ENCODE measurements at places on chromosomes 6 and 20.

DNA sequence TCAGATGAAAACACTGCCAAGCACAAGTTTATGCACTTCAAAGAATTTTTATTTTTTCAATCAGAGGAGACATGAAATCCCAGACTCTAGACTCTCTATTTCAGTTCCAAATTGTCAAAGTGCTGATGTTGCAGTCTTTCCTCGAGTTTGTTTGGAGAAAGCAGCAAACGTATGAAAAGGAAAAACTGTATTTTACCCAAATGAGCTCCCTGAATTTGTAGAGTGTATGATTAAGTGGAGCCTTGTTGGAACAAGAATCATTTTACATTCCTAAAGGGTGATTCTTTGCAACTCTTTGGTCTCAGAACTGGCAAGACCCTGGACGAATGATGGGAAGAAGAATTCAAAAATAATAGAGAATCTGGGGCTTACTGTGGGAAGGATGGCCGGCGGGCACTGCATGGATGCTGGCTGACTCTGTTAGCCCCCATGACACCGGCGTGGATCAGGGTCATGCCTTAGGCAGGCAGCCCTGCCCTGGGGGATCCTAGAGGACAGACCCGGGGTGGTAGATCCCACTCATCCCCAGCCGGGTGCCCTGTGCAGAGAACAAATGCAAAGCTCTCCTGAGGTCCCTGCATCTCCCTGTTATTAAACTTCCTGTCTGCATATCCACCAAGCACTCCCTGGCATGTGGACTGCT lies 207.4 kb downstream of the FNDC1 start:
- DNase-seq = no peak

DNA sequence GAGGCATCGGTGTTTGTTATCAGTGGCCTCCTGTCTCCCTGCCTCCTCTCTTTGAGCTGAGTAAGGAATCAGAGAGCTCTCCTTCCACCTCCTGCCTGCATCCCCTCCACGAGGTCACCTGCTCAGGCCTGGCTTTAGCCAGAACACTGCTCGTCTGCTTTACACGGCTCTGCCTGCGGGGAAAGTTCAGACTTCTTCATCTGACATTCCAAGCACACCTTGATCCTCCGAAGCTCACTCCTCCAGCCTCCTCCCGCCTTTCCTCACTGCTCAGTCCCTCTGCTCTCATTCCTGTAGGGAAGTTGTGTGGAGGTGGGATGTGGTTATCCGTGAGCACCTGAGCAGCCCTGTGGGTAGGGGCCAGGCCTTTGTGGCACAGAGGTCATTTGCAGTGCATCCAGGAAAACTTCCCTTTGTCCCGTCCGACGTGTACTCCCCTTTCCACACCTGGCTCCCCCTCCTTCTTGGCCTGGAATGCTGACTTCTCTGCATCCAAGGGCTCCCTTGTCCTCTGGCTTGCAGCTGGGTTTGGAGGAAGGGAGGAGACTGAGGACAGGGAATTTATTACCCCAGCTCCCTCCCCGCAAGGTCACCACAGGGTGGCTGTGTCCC lies 12.8 kb upstream of the CCDC167 start:
- no peak for DNase-seq

DNA sequence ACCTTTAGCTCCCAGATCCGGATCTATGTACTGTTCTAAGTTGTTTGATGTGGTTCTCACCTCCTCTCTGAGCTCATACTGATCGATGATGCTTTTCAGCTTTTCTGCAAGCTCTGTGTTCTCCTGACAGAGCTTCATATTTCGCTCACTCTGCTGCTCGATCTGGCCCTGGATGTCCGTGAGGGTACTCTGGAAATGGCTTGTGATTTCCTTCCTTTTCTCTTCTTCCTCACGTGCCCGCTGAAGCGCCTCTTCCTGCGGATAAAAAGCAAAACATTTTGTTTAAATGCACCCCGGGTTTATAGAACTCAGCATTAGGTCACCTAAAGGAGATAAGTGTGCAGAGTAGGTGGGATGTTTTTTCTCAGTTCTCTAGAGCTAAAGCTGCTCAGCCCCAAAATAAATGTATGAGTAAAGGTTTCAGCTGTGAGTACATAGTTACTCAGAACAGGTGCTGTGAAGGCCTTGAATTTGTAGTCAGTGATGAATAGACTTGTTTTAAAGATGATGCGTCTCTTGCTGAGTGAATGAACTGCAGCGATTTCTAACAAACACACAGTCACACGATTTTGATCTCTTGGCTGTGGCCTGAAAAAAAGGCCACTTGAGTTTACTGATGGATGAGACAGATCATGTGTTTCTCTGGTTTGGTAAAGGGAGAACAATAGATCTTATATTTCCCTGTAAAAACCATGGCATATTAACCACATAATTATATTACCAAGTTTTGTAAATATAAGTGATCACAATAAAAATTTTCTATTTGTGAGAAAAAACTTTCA lies 29.1 kb downstream of the TXLNB start:
- DNase-seq = peak; percentile 37

- no peak for DNase-seq
These were observed 110.1 kb upstream of the SIM1 start for GRCh38 chr6:100574836-100575235.

DNA sequence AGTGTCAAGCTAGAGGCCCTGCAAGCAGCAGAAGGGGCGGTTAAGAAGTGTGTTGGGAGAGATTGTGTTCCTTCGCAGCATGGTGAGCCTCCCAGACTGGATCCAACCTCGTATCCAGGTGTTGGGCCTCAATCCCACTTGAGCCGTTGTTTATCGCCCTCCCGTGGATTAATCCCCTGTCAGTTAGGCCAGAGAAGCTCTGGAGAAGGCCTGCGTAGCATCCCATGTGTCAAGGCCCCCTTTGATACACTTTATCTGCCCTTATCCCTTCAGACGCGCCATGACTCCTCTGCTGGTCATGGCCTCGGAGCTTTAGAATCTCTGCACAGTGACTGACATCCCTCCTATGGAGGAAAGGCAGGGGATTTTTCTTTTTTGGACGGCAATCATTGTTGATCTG lies 181.0 kb downstream of the ZFP64 start:
- no peak for DNase-seq

GRCh38 chr6:32056254-32056653 lies 18.0 kb downstream of the CYP21A2 start:
- no peak for DNase-seq

DNA sequence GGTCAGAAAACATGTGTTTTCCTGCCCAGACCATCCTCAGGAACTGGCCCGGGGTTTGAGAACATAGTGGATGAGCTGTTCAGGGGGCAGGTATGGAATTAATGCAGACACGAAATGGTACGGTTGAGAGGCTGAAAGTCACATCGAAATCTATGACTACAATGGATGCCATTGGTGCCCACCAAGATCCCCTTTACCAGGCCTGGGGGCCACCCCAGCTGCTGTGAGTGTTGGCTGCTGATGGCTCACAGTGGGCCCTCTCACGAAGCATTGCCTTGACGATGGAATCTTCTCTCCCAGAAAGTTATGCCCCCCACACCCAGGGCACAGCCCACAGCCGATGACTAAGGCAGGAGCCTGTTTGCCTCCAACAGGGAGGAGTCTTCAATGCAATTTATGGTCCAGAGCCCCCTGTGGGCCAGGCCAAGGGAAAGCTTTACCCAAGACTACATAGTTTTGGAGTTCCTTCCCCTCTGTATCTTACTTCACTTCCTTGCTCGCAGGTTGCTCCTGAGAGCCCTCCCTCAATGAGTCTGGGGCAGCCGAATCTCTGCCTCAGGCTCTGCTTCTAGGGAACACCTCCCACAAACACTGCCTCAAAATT lies 92.6 kb downstream of the BFSP1 start:
- no peak for DNase-seq

DNA sequence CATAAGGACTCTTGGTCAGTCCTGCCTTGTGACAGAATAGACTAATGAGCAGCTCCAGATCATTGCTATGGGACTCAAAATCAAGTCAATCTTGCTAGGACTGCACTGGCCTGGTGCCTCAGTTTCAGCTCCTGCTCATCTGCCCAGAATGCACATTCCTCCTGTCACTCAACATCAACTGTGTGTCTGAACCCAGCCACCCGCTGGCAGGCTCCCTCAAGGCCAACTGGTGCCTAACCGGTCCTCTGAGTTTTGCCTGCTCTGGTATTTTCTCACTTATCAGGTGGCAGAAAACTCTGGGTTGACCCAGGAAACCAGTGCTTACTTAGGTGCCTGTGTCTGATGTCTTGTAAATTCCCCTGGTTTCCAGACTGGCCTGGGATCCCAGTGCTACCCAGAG lies 297.7 kb downstream of the DHX35 start:
- no peak for DNase-seq

DNA sequence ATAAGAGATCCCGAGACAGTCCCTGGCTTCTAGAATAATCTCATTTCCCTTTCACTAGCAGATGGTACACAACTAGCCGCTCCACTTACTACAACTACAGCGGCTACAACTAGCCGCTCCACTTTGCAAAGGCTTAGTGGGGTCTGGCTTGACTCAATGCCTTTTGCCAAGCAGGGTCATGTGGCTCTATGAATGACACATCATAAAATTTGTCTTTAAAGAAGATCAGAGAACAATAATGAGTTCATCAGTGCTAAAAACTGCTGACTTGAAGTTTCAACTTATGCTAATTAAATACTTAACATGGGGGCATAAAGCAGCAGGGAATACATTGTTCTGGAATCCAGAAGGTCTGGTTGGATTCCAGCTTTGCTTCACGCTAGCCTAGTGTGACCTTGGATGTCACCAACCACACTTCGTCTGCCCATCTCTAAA lies 2.0 kb upstream of the MICAL1 start:
- DNase-seq = no peak

DNA sequence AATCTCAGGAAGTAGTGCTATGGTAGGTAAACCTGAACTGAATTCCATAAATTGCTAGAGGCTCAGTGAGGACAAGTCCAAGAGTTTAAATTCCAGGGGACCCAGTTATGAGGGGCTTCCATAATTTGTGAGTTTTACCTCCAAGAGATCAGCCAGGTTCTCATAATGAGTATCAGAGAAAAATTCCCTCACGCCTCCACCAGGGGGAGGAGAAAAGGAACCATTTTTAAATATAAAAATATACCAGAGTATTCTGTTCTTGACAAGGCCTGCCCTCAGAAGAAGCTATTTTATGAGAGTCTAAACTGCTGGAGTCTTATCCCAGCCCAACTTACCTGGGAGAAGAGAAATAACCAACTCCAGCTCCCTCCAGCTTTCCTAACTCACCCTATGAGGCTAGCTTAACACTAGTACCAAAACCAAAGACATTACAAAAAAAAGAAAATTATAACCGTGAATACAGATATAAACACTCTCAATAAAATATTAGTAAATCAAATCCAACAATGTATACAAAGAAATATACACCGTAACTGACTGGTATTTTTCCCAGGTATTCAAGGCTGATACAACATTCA lies 158.7 kb downstream of the TFAP2A start:
- peak; percentile 9 for DNase-seq

DNA sequence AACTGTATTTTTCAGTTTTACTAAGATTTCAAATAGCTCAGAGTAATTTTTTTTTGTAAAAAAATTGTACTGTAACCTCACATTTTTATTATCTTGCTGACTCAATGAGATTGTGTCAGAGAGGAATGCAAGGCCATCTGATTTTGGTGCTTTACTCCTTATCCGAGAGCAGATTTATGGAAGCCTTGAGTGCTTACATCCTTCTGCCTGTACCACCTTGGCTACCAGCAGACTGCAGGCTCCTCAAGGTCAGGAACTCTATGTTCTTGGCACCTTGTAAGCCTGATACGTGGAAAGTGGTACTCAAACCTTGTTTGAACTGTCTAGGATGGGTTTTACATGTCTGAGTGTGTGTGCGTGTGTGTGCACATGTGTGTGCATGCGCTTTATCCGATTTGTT lies 80.1 kb upstream of the MLIP start:
- DNase-seq = no peak

DNA sequence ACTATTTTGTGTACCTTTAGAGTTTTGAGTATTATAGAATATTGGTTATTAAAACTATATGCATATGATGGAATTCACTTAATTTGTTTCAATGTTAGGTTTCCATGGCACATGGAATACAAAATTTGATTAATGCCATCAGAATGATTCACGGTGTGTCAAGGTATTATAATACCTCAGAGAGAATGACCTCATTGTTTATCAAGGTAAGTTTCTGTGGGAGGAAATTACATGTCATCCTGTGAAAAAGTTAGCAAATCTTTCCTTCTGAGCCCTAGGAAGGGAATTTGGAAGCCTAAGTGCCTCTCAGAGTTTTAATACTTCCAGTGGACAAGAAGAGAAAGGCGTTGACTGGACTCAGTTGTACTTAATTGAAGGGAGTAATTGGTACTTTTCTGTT lies 40.8 kb downstream of the DNAH8 start:
- DNase-seq = no peak

DNA sequence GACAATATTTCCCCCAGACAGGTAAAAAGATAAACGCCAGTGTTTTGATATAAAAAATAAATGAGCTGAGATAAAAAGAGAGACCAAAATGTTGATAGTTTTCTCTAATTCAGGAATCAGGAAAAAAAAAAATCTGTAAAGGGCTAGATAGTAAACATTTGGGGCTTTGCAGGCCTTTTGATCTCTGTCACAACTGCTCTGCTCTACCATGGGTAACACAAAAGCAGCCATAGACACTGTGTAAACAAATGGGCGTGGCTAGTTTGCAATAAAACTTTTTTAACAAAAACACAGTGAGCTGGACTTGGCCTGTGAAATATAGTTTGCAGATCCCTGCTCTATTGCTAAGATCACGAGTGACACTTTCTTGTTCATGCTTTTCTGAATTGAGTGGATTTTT lies 219.1 kb upstream of the STXBP5 start:
- no peak for DNase-seq

DNA sequence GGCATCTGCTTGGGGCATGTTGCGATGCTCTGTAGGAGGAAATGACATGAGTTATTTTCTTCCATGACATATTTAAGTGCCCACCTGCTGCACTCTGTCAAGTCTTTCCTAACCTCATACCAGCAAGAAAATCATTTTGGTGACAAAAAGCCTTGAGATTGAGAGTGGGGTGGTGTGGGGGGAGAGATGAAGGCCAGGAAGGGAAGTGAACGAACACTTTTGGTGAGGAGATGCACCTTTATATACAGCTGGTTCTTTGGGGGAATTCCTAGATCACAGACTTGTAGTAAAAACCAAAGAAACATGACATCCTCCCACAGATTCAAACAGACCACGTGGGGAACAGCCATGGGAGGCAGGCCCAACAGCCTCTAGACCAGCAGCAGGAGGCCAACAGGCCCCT lies 26.1 kb downstream of the NCOA5 start:
- DNase-seq = peak; percentile 35

GRCh38 chr20:64111841-64112641 lies 4.7 kb upstream of the NPBWR2 start:
- no peak for DNase-seq

GRCh38 chr6:46689657-46690056 lies 2.0 kb downstream of the TDRD6 start:
- DNase-seq = no peak

GRCh38 chr20:47125758-47126591 lies 230.5 kb downstream of the ZMYND8 start:
- DNase-seq = no peak

GRCh38 chr6:67888546-67888885 lies 746.6 kb upstream of the ADGRB3 start:
- no peak for DNase-seq

- peak; percentile 57 for DNase-seq
These were observed 2.2 kb upstream of the TUBB2B start for GRCh38 chr6:3229566-3230178.
